ENCODE measurements at places on chromosomes 12 and 14.

DNA sequence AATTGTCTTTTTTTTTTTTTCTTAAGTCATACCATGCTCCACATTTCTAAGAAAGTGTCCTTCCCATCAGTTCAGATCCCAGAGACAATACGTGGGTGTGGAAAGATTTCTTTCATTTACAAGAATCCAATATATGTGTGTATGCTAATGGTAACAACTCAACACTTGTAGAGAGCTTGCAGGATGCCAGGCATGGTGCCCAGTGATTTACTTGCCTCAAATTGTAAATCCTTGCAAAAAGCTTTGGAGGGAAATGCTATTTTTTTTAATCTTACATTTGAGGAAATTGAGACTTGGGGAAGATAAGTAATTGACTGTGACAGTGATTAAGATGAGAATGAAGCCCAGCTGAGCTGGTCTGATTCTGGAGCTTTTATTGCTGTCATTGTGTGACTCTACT, 1264.6 kb upstream of the SEL1L start:
- no peak for DNase-seq

DNA sequence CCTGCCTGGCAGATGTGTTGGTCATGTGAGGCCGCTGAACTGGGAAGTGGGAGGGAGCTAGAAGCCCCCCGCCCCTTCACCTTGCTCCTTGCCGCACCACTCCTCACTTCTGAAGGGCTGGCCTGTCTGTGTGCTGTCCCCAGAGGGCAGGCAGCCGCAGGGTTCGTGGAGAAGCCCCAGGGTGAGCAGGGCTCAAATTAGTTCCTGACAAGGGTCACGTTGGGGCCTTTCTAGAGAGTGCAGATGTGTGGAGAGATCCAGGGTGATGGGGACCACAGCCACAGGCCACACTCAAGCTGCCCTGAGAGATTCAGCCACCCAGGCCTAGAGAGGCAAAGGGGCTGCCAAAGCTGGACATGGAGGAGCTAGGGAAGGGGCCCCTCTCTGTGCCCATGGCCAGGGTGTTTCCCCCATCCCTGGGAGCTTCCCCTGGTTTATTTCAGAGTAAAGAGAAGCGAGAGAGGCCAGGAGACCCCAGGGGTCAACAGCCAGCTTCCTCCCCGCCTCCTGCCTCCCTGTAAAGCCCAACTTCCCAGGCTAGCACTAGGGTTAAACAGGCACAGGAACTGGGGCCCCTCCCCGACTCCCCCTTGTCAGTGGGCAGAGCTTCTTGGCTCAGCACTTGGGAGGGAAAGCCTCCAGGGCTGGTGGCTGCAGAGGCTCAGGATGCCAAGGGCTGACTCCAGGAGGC, 16.2 kb downstream of the SLC25A29 start:
- DNase-seq, result no peak

GRCh38 chr12:29700761-29701481, 82.8 kb downstream of the TMTC1 start:
- DNase-seq, result no peak

DNA sequence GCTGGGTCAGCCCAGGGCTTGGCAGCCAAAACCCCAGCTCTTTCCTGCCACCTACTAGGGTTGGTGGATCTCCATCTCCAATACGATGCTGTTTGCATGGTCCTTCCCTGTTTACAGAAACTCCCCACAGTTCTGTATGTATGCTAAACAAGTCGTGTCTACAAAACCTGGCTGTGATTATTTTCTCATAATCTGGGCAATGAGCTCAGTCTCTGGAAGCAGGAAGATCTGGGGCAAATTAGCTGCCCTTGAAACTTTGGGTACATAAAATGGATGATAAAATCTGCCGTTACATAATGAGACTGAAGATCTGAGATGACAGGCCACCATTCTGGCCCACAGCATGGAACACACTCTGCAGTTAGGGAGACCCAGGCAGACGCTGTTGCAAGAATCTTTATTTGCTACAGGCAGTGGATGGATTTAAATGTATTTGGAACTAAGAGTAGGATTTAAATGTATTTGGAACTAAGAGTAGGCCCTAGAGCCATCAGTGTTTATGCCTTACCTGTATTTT, 31.7 kb downstream of the ACADS start:
- no peak for DNase-seq

DNA sequence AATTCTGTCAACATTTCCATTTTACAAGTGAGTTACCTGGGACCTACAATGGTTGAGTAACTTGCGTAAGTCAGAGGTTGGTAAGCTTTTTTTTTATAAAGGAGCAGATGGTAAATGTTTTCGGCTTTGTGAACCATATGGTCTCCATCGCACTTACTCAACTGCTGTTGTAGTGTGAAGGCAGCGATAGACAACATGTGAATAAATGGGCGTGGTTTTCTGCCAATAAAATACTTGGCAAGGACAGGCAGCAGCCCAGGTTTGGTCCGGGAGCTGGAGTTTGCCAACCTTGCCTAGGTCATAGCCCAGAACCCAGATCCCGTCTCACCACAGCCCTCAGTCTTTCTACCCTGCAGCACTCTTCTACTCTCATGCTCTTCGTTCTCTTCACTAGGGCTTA, 6.3 kb downstream of the DDX55 start:
- DNase-seq, result no peak

- no peak for DNase-seq
Observed at GRCh38 chr14:103788086-103788485, 59.3 kb downstream of the PPP1R13B start.

DNA sequence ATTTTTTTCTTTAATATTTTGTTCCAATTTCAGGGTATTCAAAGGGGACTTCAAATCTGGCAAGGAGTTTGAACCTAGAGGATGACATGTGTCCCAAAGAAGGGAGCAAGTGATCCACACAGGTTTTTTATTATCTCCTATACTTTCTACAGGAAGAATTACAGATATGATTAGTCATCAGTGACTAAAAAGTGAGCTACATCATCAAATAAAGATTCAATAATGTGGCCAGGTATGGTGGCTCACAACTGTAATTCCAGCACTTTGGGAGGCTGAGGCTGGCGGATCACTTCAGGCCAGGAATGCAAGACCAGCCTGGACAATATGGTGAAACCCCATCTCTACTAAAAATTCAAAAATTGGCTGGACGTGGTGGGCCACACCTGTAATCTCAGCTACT, 24.2 kb downstream of the GLT8D2 start:
- no peak for DNase-seq

GRCh38 chr12:53560912-53561589, 53.8 kb upstream of the NPFF start:
- DNase-seq, result no peak

DNA sequence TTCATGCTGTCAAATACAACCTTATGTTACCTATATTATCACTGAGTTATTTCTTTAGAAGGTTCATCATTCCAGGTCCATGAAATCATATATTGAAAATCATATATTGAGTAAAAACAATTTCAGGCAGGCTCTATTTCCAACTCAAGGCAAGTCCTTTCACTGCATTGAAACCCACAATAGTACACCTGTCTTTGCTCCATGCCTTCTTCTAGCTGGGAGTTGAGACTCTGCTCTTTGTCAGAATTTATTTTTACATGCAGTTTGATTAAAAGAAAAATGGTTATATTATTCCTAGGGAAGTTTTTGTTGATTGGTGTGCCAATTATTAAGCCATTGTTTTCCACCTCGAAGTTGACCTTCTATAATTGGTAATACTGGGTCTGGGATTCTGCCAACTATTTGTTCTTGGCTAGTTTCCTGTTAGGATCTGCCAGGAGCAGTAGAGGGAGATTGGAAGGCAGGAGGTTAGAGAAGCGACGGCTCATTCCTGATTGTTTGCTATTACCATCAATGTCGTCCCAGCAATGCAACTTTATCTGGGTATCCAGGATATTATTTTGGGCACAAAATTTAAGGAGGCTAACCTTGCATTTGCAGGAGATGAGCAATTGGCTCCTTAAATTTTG, 79.5 kb upstream of the MIS18BP1 start:
- DNase-seq, result no peak

DNA sequence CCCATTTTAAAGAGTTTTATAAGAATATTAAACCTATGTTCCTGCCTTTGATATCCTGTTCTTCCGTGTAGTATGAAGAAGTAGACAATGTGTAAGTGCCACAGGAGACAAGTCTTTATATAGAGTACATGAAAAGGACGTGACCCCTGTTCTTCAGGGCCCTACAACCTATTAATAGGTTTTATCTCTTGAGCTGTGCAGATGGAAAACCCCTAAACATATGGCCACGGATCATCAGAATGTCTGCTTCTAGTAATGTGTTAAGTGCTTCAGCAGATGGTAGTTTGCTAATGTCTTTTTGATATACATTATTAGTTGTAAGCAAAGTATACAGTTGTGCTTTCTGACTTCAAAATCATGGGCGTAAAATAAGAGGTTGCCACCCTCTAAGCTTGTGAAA, 228.5 kb downstream of the PTPRO start:
- no peak for DNase-seq

DNA sequence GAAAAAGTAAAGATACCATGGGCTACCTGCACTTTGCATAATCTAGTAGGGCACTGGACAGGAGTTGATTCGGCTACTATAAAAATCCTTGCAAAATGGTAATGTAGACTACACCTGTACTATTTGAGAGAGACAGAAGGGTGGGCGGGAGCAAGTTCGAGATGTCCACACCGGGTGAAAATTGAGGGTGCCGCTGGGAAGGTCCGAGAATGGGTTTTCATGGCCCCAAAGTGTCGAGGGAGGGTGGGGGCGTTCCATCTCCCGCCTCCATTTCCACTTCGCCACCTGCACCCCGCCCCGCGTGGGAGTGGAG, 648 bp downstream of the SNX6 start:
- DNase-seq, result no peak

DNA sequence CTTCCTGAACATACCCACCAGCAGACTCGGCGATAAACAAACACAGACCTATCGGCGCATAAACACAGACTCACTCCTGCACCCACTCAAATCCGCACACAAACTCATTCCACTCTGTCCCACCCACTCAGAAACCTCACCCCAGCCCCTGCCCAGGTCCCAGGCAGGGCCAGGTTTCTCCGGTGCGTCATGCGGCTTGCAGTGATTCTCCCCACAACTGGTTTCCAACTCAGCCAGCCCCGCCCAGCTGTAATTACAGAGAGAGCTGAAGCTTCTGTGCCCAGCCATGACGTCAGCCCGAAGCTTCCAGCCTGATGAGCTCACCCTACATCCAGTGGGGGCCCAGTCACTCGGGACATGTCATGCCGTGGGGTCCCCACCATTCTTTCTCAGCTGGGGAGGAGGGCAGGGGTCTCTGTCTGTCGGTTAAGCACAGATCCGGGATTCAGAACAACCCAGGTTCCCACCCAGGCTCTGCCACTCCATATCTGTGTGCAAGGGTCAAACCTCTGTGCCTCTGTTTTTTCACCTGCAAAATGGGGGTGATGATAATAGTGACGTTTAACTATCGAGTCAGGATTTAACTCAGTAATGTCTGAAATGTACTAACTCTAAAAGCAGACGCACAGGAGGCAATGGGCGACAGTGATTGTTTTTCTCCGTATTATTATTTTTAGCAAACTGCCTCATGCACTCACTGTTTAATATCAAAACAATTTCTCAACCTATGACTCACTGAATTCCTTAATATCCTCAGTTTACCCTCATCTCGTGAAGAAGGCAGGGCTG, 2.3 kb upstream of the HSPB8 start:
- peak; percentile 99 for DNase-seq

GRCh38 chr14:91774140-91775096, 42.5 kb upstream of the CATSPERB start:
- no peak for DNase-seq

DNA sequence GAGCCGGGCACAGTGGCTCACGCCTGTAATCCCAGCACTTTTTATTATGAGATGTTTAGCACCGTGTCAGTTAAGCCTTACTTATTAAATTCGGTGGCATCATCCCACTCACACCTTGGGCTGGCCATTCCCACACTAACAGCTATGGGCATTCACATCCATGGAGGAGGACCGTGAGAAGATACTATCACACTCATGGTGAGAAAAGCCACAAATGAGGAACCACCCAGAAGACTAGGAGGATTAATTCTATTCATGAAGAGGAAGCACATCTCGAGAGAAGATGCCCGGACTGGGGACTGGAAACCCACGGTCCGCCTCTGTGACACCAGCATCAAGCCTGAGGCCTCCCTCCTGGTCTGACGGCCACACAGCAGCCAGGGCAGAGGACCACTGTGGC, 4.9 kb downstream of the CDC42BPB start:
- no peak for DNase-seq

GRCh38 chr12:121537814-121538698, 42.8 kb downstream of the KDM2B start:
- DNase-seq, result peak; percentile 64

DNA sequence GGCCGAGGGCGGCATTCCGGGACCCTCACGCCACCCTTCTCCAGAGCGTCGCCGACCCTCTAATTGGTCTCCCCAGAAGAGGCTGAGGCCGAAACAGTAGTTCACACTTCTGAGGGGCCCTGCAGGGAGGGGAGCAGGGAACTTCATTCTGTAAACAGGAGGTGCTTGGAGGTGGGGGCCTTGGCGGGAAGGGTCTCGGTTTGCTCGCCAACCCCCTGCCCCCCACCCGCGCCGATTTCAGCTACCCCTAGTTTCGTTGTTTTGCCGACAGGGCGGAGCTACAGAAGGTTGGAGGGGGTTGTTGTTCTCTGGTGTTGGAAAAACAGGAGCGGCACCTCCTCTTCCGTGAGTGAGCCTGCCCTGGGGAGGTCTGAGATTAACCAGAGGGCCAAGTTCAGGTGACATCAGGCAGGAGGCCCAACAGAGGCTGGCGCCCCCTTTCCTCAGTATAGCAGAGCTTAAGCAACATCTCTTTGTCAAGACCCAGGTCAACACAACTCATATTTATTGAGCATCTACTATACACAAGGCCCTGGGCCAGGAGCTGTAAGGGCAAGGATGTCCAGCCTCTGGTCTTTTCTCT, 682 bp downstream of the ERBB3 start:
- DNase-seq, result no peak

DNA sequence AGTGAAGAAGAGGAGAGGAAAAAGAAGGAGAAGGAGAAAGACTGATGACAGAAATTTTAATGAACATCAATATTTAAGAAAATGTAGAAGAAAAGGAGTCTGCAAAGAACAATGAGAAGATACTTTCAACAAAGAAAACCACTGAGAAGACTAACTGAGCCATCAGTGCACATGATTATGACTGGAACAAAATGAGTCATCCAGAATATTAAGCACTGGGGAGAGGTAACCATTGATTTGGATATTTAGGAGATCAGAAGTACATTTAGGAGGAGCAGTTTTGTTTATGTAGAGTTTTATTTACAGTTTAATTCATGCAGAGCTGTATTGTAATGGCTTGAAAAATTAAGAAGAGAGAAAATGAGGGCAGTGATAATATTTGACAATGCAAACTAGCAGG, 159.1 kb downstream of the C12orf50 start:
- no peak for DNase-seq

GRCh38 chr14:101109981-101110728, 206.6 kb upstream of the RTL1 start:
- peak; percentile 43 for DNase-seq

- DNase-seq, result no peak
Observed at GRCh38 chr14:99857551-99857950, 64.3 kb downstream of the EML1 start.
